ENCODE measurements at places on chromosomes 2 and 18. TPM values are rescaled to one million over a fixed set of nuclear protein-coding genes. Genes with fewer than 3 reads are reported as not detected.

- no peak for DNase-seq
Measured at GRCh38 chr18:31267823-31268481, 50.0 kb upstream of the DSG1 start.

Gene ERMN
- polyA plus RNA-seq, result 2.7 TPM

- DNase-seq, result no peak
Measured at GRCh38 chr18:71442731-71443141, 1101.4 kb downstream of the CBLN2 start.

GRCh38 chr2:174124181-174124580 is 124.2 kb downstream of the OLA1 start:
- DNase-seq, result no peak

Gene MAPRE3
- polyA plus RNA-seq, result 9.8 TPM

Gene RFTN2
- polyA plus RNA-seq, result not detected

Gene TLX2
- not detected for polyA plus RNA-seq

DNA sequence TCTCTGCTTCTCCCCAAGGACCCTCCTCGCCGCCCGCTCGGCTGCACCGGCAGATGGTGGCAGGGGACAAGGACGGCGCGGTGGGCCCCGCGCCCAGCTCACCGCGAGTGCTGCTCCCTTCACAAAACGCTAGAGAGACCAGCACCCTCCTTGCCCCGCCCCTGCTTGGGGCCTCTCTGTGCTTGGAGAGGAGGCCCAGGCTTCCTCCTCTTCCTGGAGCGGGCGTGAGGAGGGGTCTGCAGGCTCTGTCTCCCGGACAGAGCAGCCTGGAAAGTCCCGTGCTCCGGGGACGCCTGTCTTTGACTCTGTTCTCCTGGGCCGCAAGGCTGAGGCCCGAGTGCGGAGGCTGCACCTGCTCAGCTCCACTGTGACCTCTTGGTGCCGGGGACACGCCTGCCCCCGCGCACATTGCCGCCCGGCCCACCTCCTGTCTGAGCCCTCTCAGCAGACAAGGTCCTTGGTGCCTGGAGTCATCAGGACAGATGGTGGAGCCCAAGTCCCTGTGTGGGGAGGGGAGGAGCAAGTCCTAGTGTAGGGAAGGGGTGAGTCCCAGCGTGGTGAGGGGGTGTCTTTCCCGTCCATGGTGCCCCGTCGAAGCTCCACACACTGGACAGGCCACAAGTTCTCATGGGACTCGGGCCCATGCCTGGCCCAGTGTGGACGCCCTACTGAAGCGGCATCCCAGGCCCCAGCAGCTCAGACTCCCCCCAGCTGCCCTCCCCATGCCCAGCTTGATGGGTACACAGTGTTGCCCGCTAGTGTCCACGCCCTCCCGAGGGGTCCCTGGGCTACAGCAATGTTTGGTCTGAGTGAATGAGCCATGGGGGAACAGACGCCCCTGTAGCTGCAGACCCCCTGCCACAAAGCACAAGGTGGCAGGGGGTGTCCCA is 33.8 kb downstream of the RTP5 start:
- DNase-seq, result no peak

Gene SPC25
- 0.16 TPM for polyA plus RNA-seq

Gene CRYGC
- polyA plus RNA-seq, result not detected
